ENCODE measurements at places on chromosomes 12 and 14. TPM values are rescaled to one million over a fixed set of nuclear protein-coding genes. Genes with fewer than 3 reads are reported as not detected.
A peak's percentile ranks its signal among the peaks of the same experiment; 100 is the strongest.

- H3K27me3 ChIP-seq: no peaks in the 10 kb centered on the region
- no peak for DNase-seq
- no peaks in the 10 kb centered on the region for H3K4me1 ChIP-seq
- H3K27ac ChIP-seq: no peak overlapping the region
Observed at GRCh38 chr12:4025181-4026019, 152.2 kb upstream of the PARP11 start.

- H3K36me3 ChIP-seq: peaks cover 5% of the 10 kb centered on the region
- no peak overlapping the region for H3K27ac ChIP-seq
- no peak overlapping the region for H3K4me3 ChIP-seq
- H3K4me1 ChIP-seq: no peaks in the 10 kb centered on the region
- no peak for DNase-seq
Observed at GRCh38 chr12:109863847-109864712, 16.3 kb downstream of the GLTP start.

DNA sequence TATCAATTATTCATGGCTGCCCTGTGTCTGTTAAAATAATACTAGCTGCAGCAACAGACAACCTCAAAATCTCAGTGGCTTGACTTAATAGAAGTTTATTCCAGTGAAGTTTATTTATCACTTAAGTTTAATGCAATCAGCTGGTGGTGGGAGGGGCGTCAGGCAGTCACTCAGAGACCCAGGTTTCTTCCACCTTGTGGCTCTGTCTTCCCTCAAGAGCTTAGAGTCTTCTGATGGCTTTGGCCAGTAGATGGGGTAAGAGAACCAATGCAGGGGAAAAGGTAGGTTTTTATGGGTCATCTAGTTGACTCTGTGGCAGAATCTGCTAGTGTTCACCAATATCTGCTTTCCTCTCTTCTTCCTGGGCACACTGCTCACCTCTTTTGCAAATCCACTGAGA lies 668.9 kb downstream of the AACS start:
- no peaks in the 10 kb centered on the region for H3K4me1 ChIP-seq
- no peaks in the 10 kb centered on the region for H3K27me3 ChIP-seq
- no peaks in the 10 kb centered on the region for H3K36me3 ChIP-seq
- no peak overlapping the region for H3K4me3 ChIP-seq

DNA sequence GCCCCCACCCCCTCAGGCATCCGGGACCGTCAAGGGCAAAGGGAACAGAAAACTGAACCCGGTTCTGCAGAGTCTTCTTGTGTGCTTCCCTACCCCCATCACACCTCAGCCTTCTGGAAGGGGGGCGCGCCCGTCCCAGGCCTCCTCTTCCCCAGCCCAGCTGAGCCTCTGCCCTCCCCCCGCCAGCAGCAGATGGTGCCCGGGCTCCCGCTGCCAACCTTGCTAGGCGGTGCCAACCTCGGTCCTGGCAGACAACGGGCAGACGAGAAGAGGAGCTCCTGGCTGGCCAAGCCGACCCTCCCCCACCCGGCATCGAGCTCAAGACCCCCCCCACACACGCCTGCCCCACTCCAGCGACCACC lies 8.7 kb downstream of the STAC3 start:
- DNase-seq: no peak
- no peak overlapping the region for H3K4me3 ChIP-seq
- H3K27me3 ChIP-seq: peaks cover 48% of the 10 kb centered on the region
- H3K36me3 ChIP-seq: no peaks in the 10 kb centered on the region
- H3K4me1 ChIP-seq: peaks cover 28% of the 10 kb centered on the region

GRCh38 chr12:18482601-18483120 lies 221.3 kb downstream of the PIK3C2G start:
- no peak overlapping the region for H3K4me3 ChIP-seq
- DNase-seq: no peak
- no peak overlapping the region for H3K27ac ChIP-seq
- H3K4me1 ChIP-seq: no peaks in the 10 kb centered on the region

GRCh38 chr12:116673681-116674111 lies 64.2 kb downstream of the SPRING1 start:
- no peak overlapping the region for H3K4me3 ChIP-seq
- no peak overlapping the region for H3K27ac ChIP-seq
- H3K27me3 ChIP-seq: no peaks in the 10 kb centered on the region
- no peak for DNase-seq
- H3K4me1 ChIP-seq: peaks cover 6% of the 10 kb centered on the region

DNA sequence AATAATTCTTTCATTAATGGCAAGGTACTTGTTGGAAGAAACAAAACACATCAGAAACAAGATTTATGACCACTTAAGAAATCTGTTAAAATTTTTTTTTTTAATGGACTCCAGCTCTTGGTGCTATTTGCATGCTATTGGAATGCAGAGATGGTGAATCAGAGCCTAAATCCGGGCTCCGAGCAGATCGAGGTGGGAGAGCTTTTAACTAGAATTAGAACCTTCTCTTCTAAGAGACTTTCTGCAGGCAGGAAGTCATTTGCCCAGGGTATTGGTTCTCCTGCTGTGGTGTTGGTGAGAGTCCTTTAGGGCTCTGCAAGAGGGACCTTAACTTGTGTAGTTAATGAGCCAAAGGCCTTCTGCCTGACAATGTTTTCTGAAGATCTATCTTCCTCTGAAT lies 419.4 kb downstream of the SNAPC1 start:
- H3K27me3 ChIP-seq: peaks cover 13% of the 10 kb centered on the region
- H3K4me3 ChIP-seq: no peak overlapping the region
- no peak for DNase-seq
- H3K36me3 ChIP-seq: no peaks in the 10 kb centered on the region
- H3K27ac ChIP-seq: no peak overlapping the region
- no peaks in the 10 kb centered on the region for H3K4me1 ChIP-seq

DNA sequence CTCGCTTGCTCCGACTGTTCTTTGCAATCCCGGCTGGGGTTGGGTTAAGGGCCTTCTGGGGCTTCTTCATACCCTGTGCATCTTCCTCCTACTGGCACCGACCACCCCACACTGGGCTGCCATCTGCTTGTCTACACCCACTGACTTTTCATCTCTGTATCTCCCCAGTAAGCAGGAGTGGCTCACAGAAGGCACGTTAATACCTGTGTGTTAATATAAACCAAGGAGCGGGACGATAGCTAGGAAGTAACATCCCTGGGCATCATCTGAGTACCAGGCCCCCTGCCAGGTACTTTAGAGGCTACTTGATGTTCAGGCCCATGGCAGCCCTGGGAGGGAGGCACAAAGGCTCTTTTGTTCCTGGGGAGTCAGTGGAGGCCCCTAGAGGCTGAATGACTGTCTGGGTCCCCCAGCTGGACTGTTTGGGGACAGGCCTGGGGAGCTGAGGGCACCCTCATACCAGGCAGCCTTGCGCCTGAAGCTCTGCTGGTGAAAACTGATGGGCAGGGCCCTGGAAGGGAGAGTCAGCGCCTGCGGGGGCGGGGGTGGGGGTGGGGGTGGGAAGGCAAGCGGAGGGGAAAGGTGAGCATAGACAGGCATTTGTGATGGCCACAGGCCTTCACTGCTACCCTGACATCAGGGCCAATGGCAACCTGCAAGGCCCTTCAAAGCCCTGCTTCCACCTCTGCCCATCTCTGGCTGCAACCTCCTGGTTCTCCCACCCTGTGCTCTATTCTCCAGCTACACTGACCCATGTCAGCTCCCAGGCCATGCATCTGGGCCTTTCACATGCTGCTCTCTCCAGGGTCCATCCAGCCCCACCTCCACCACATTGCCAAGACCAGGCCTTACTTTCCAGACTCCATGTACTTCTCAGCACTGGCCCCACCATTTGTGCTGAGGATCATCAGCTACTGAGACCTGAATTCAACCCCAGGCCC lies 34.2 kb upstream of the DEGS2 start:
- no peak for DNase-seq
- no peak overlapping the region for H3K27ac ChIP-seq
- H3K27me3 ChIP-seq: no peaks in the 10 kb centered on the region

GRCh38 chr12:52581066-52581465 lies 7.4 kb upstream of the KRT74 start:
- no peaks in the 10 kb centered on the region for H3K4me1 ChIP-seq
- no peaks in the 10 kb centered on the region for H3K36me3 ChIP-seq
- no peak for DNase-seq
- H3K27me3 ChIP-seq: peaks cover 2% of the 10 kb centered on the region
- H3K27ac ChIP-seq: no peak overlapping the region
- no peak overlapping the region for H3K4me3 ChIP-seq

GRCh38 chr12:32148372-32148771 lies 41.7 kb downstream of the BICD1 start:
- H3K4me3 ChIP-seq: no peak overlapping the region
- H3K36me3 ChIP-seq: no peaks in the 10 kb centered on the region
- no peaks in the 10 kb centered on the region for H3K27me3 ChIP-seq
- no peaks in the 10 kb centered on the region for H3K4me1 ChIP-seq

DNA sequence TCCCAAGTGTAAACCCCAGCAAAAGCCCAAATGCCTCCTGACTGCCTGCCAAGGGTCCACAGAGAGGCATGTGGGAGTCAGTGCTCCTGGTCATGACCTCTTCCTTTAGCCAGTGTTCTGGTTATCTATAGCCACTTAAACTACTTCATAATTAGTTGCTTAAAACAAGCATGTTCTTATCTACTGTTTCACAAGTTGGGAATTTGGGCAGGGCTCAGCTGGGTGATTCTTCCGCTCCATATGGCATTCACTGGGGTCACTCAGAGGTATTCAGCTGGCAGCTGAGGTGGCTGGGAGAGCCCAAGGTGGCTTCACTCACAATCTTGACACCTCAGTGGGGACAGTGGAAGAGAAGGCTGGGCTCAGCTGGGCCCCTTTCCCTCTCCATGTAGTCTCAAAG lies 184.0 kb upstream of the RGS6 start:
- H3K36me3 ChIP-seq: no peaks in the 10 kb centered on the region
- H3K4me3 ChIP-seq: no peak overlapping the region
- H3K4me1 ChIP-seq: peaks cover 4% of the 10 kb centered on the region
- no peaks in the 10 kb centered on the region for H3K27me3 ChIP-seq
- H3K27ac ChIP-seq: no peak overlapping the region

DNA sequence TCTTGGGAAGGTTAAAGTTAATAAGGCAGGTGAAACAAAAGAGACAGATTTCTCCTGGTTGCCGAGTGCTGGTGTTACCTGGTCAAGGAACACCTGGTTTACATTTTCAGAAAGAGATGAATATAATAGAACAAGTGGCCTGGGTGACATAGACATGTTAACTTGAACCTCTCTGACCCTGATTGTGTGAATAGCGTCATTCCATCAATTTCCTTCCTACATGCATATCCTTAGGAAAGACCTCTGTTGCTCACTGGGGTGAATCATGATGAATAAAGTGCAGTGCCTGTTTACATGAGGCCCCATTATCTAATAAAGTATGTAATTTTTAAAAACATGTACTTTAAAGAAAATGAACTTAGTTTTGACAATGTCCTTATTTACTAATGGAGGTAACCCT lies 1822.9 kb upstream of the FLRT2 start:
- no peaks in the 10 kb centered on the region for H3K36me3 ChIP-seq
- no peaks in the 10 kb centered on the region for H3K27me3 ChIP-seq
- H3K27ac ChIP-seq: peak overlapping the region; percentile 55

GRCh38 chr14:74549588-74549987 lies 56.0 kb downstream of the ISCA2 start:
- DNase-seq: no peak
- no peak overlapping the region for H3K4me3 ChIP-seq
- H3K4me1 ChIP-seq: peaks cover 22% of the 10 kb centered on the region
- H3K27ac ChIP-seq: no peak overlapping the region
- no peaks in the 10 kb centered on the region for H3K27me3 ChIP-seq

GRCh38 chr14:86296173-86296572 lies 766.2 kb downstream of the FLRT2 start:
- no peak overlapping the region for H3K27ac ChIP-seq
- H3K27me3 ChIP-seq: no peaks in the 10 kb centered on the region
- H3K4me1 ChIP-seq: no peaks in the 10 kb centered on the region
- H3K4me3 ChIP-seq: no peak overlapping the region
- no peaks in the 10 kb centered on the region for H3K36me3 ChIP-seq
- no peak for DNase-seq

DNA sequence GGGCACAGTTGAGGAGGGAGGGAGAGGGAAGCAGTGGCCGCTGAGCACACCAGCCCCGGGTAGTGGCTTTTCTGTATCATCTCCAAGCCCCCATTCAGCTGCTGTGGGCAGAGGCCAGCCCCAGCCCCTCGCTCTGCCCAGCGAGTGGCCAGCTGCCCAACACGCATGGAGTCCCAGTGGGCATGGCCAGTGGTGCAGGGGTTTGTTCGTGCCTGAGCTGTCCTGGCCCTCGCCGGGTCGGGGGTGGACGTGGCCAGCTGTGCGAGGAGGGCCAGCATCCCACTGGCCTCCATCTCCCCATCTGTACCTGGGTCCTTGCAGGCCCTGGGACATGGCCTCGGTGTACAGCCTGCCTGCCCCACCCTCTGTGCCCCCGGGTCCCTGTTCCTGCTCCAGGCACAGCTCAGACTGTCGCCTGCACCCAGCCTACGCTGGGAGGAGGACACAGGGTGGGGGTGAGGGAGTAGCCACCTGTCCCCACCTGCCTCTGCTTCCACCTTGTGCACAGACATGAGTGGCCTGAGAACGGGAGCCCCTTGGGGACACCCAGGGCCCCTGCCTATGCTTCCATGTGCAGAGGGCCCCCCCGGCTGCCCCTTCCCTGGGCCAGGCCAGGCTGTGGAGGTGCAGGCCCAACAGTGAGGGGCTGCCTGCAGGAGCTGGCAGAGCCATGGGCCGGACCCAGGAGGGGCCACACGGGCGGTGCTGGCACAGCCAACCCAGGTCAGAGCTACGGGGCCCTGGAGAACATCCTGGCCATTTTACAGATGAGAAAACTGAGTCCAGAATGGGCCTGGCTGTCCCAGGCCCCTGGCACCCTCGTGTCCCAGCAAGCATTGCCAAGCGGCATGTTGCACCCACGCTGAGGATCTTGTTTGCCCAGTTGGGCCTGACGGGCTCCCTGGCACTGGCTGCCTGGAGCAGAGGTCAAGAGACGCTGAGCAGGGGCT lies 4.3 kb downstream of the INF2 start:
- H3K36me3 ChIP-seq: peaks cover 6% of the 10 kb centered on the region
- no peak for DNase-seq
- H3K4me3 ChIP-seq: no peak overlapping the region
- no peak overlapping the region for H3K27ac ChIP-seq
- H3K4me1 ChIP-seq: peaks cover 35% of the 10 kb centered on the region

MTRFR gene
- 12.0 TPM for total RNA-seq

TPPP2 gene
- not detected for total RNA-seq

C12orf76 gene
- total RNA-seq: 11.9 TPM

GNG2 gene
- total RNA-seq: not detected
